Activated naive CD4-positive, alpha-beta T cell treated with anti-CD3 and anti-CD28 coated beads for 36 hours (primary cell): ENCODE measurements at places on chromosomes 2 and 18. TPM values are rescaled to one million over a fixed set of nuclear protein-coding genes. Genes with fewer than 3 reads are reported as not detected.

The TPGS2 gene
- total RNA-seq = 71.5 TPM

The CCNYL1 gene
- total RNA-seq = 2.7 TPM

The GRP gene
- total RNA-seq = not detected

The OSR1 gene
- not detected for total RNA-seq

The UGT1A8 gene
- not detected for total RNA-seq
